ENCODE measurements at places on chromosomes 4 and X.

DNA sequence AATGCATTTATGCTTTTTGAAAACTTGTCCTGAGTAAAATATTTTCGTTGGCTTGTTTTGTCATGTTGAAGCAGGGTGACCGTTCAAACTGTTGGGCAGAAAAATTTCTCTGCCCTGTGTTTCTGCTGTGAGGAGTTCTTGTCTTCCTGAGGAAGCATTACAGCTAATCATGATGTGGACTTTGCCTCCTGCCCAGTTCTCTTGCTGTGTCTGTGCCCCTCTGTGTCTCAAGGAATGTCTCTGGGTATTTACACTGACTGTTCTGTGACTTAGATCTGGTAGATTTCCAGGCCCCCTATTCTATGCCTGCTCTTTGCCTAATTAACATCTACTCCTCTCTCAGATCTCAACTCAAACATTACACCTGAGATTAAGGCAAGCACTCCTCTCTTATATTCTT, 30.4 kb upstream of the RPL34 start:
- DNase-seq, result no peak
- H3K36me3 ChIP-seq, result peaks cover 12% of the 10 kb centered on the region
- H3K4me1 ChIP-seq, result no peaks in the 10 kb centered on the region
- H3K4me3 ChIP-seq, result no peak overlapping the region
- H3K27ac ChIP-seq, result no peak overlapping the region

DNA sequence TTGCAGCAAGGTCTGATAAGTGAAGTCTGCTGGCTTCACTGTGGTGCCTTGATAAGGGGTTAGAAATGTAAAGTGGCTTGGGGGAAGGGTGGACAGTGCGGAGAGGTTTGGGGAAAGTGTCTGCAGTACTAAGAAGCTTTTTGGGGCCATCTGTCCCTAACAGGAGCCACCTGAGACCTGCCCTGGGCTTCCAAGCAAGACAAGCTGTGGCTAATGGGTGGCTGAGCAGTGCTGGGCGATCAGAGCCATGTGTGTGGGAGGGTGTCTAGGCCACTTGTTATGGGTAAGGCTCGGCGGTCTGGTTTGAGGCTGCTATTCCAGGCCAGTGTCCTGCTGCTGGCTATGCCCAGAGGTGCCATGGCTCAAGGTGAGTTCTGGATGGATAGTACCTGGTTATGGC, 185.4 kb upstream of the MTMR8 start:
- no peaks in the 10 kb centered on the region for H3K36me3 ChIP-seq
- H3K27ac ChIP-seq, result no peak overlapping the region
- H3K4me1 ChIP-seq, result no peaks in the 10 kb centered on the region
- no peaks in the 10 kb centered on the region for H3K27me3 ChIP-seq
- DNase-seq, result no peak

- H3K4me3 ChIP-seq, result no peak overlapping the region
- no peaks in the 10 kb centered on the region for H3K4me1 ChIP-seq
- no peak overlapping the region for H3K27ac ChIP-seq
- DNase-seq, result no peak
These were observed 703.5 kb downstream of the FAT4 start for GRCh38 chr4:126018274-126018673.

DNA sequence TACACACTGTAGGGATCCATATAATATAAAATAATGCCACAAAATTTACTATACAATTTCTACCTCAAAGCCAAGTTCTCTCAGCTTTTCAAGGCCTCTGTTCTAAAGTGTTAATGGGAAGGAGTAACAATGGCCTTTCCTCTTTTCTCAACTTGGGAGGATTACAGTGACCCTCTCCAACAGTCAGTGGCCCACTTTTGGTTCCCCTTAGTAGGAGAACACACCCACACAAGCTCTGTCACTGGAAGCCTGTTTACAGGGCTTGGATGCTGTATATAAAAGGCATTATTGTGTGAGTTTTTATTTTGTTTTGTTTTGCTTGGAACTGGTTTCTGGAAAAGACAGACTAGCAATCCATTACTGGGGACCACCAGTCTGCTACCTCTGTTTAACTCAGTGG, 1.8 kb downstream of the ARHGEF6 start:
- H3K27ac ChIP-seq, result peak overlapping the region; percentile 94
- H3K36me3 ChIP-seq, result peaks cover 17% of the 10 kb centered on the region
- H3K4me1 ChIP-seq, result peaks cover 59% of the 10 kb centered on the region
- H3K4me3 ChIP-seq, result peak overlapping the region; percentile 86
- no peak for DNase-seq
- no peaks in the 10 kb centered on the region for H3K27me3 ChIP-seq

DNA sequence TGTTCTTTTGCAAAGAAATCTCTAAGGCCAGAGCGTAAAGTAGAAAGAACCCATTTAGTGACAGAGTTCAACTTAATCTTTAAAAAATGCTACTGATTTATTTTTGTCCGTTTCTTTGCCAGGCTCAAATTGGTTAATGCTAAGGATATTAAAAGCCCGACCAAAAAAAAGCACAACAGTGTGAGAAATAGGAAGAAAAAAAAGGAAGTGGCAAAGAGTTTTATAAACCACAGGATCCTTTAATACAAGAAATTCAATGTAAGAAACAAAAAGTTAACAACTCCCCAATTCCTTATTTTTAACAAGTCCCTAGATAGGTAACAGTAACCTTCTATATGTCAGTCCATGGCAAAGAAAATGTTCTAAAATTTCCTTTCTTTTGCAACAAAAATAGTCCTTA, 480.4 kb downstream of the ACTRT1 start:
- H3K4me3 ChIP-seq, result no peak overlapping the region
- H3K27ac ChIP-seq, result no peak overlapping the region
- no peak for DNase-seq
- H3K4me1 ChIP-seq, result no peaks in the 10 kb centered on the region

GRCh38 chr4:90002441-90003062, 107.9 kb downstream of the MMRN1 start:
- DNase-seq, result no peak
- H3K27ac ChIP-seq, result no peak overlapping the region
- no peaks in the 10 kb centered on the region for H3K4me1 ChIP-seq
- no peak overlapping the region for H3K4me3 ChIP-seq
- H3K27me3 ChIP-seq, result no peaks in the 10 kb centered on the region

- H3K36me3 ChIP-seq, result no peaks in the 10 kb centered on the region
- H3K27ac ChIP-seq, result no peak overlapping the region
- H3K4me3 ChIP-seq, result no peak overlapping the region
- DNase-seq, result no peak
- no peaks in the 10 kb centered on the region for H3K27me3 ChIP-seq
These were observed 151.1 kb downstream of the PJA1 start for GRCh38 chrX:69014200-69014599.

- peaks cover 2% of the 10 kb centered on the region for H3K27me3 ChIP-seq
- no peak overlapping the region for H3K4me3 ChIP-seq
- no peaks in the 10 kb centered on the region for H3K4me1 ChIP-seq
- no peaks in the 10 kb centered on the region for H3K36me3 ChIP-seq
- no peak for DNase-seq
- no peak overlapping the region for H3K27ac ChIP-seq
These were observed 81.6 kb upstream of the HHIP start for GRCh38 chr4:144564358-144564757.

- DNase-seq, result no peak
- no peak overlapping the region for H3K4me3 ChIP-seq
- H3K36me3 ChIP-seq, result no peaks in the 10 kb centered on the region
- no peaks in the 10 kb centered on the region for H3K4me1 ChIP-seq
- H3K27me3 ChIP-seq, result peaks cover 44% of the 10 kb centered on the region
- H3K27ac ChIP-seq, result no peak overlapping the region
These were observed 17.7 kb upstream of the ZIC3 start for GRCh38 chrX:137548261-137548660.

DNA sequence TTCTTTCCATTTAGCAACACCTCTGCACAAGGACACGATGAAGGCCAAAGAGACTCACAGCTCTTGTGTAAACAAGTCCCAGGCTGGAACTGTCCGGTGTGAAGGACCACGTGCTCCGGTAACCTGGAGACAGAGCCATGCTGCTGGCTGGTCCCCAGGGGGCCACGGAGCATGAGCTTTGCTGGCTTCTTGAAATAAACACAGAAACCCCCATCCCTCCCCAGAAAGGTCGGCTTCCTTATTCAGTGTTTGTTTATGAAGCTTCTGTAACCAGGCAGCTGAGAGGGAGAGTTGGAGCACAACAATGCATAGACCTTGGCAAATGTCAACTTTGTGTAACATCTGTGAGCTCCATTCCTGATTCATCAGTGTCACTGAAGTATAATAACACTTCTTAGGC, 109.4 kb downstream of the GPR143 start:
- no peaks in the 10 kb centered on the region for H3K27me3 ChIP-seq

GRCh38 chr4:77856152-77856551, 6.5 kb upstream of the MRPL1 start:
- peak overlapping the region; percentile 34 for H3K27ac ChIP-seq
- H3K4me1 ChIP-seq, result peaks cover 62% of the 10 kb centered on the region
- DNase-seq, result peak; percentile 50
- H3K4me3 ChIP-seq, result peak overlapping the region; percentile 18
- no peaks in the 10 kb centered on the region for H3K27me3 ChIP-seq

- H3K27me3 ChIP-seq, result no peaks in the 10 kb centered on the region
- peak within 1 kb of the TSS; percentile 92 for H3K4me3 ChIP-seq
- peaks cover 4% of the 10 kb centered on the region for H3K36me3 ChIP-seq
- peaks cover 15% of the 10 kb centered on the region for H3K4me1 ChIP-seq
These were observed at the start of gene MAP7D3 for GRCh38 chrX:136251041-136251991. Gene MAP7D3, minus strand, starts transcription at chrX:136251400. Its CDS starts 42 bp downstream, at chrX:136251358.

DNA sequence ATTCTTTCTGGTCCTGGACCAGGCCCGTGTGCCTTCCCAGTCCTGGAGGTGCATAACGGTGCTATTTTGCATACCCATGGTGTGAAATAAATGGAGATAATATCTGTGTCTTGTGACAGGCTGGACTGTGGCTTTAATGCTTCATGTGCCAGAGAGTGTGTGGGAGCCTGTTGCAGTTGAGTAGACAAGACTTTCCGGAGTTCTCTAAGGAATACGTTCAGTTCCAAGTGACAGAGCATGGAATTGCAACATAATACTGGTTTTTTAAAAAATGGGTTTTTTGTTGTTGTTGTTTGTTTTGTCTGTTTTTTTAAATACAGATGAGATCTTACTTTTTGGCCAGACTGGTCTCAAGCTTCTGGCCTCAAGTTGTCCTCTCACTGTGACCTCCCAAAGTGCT, 74.0 kb downstream of the HPRT1 start:
- no peak overlapping the region for H3K27ac ChIP-seq
- no peak for DNase-seq
- H3K4me3 ChIP-seq, result no peak overlapping the region

DNA sequence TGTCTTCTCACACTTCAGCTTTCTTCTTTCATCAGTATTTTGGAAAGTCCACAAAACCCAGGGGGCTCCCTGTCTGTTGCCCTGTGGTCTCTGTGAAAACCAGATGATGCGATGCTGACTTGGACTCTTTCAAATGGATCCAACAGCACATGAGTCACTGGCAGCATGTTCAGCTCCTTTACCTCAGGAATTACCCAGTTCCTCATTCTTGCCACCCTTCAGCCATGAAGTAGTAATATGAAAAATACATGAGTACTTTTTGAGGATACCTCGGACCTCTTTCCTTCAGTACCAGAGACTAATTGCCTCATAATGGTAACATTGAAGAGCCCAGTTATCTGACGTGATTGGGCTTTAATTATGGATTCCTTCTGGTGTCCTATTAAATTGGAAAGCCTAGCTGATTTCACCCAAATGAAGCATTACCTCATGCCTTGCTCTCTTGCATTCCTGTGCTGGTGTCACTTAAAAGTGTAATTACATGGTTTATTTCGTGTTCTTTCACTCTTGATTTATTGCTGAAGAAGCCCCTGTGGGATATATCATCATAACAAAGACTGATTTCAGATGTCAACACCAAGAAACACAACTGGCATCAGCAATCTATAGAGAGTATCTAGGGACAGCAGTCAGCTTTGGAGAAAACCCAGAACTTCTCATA, 63.4 kb downstream of the NFKB1 start:
- peaks cover 66% of the 10 kb centered on the region for H3K4me1 ChIP-seq
- H3K27me3 ChIP-seq, result no peaks in the 10 kb centered on the region
- peak overlapping the region; percentile 12 for H3K4me3 ChIP-seq
- peaks cover 73% of the 10 kb centered on the region for H3K36me3 ChIP-seq
- H3K27ac ChIP-seq, result peak overlapping the region; percentile 65
- no peak for DNase-seq

Measured in activated CD4-positive, alpha-beta T cell treated with anti-CD3 and anti-CD28 coated beads, Interleukin-2, amount 10 ng/mL, durations not matched to agents 24 days and 14 days (primary cell).